ENCODE measurements at places on chromosomes 2 and 18.

DNA sequence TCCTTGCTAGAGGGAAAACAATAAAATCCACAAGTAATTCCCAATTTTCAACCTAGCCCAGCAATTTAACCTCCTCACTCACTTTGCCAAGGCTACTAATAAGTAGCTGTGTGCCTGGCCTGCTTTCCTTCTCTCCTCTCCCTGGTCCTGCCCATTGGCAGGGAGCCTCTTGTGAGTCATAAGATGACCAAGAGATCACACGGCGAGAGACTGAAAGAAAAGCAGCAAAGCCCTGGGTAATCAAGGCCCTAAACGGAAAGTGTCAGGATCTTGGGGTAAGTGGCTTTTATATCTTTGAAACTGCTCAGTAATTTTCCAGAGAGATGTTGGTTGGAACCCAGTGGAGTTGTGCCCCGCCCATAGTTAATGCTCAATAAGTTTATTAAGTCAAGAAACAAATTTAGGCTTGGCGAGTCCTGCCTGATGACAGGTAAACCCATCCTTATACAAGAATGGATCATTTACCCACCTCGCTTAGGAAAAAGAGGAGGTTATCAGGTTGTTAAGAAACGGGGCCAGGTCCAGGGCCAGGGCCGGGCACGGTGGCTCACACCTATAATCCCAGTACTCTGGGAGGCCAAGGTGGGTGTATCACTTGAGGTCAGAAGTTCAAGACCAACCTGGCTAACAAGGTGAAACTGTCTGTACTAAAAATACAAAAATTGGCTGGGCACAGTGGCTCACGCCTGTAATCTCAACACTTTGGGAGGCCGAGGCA is 10.0 kb upstream of the ADAM17 start:
- no peak for DNase-seq

DNA sequence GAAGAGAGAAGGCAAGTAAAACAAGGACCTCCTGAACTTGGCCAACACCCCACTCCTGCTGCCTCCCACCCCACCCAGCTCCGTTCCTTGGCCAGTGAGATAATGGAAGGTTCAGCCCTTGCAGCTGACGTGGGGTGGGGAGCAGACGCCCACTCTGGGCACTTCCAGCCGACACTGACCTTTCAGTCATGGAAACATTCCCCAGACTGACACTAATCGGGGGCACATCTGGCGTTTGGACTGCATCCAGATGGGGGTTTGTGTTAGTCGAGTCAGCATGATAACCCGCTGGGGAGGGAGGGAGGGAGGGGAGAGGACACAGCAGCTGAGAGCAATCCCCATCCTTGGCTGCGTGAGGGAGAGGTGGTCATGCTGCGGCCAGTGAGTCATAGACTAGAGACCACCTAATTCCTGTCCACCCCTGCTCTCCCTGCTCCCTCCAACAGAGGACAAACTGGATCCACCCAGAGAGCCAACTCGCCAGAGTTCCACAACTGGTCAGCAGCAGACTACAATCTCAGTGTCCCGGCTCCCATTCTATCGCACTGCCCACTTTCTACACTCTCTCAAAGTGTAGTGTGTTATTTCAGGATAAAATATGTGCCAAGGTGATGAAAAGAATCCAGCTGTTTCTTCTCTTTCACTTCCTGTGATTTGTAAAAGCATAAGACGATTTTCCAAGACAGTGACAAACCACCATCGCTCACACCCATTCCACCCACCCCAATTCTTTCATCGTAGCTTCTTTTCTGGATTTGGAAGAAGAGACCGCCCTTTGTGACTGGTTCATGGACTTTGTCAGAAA is 115.4 kb upstream of the PKDCC start:
- peak; percentile 29 for DNase-seq

DNA sequence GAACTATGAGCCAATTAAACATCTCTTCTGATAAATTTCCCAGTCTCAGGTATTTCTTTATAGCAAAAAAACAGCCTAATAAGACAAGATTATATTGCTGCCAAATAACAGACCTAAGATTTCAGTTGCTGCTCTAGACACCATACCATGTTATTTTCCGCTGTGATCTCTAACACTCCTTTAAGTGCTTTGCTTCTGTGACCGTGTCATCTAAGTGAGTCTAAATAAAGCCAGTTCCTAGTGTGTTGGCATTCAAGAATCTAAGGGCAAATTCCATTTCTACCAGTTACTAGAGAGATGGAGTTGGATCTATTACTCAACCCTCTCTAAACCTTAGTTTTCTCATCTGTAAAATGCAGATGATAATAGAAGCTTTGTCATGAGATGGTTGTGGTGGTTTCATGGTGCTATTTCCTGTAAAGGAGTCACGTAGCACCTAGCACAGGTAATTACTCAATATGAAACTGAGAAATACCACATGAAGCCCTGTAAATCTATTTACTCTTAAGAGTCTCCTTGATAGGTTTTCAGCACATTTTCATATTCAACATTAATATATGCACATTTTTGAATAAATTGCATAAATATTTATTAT is 40.5 kb downstream of the SPHKAP start:
- DNase-seq: no peak

- no peak for DNase-seq
Measured at GRCh38 chr2:69221960-69222751, 164.9 kb downstream of the GFPT1 start.

- no peak for DNase-seq
Measured at GRCh38 chr18:56770873-56771272, 119.7 kb downstream of the WDR7 start.

GRCh38 chr18:77671456-77672167 is 422.0 kb downstream of the GALR1 start:
- DNase-seq: no peak

- DNase-seq: no peak
Measured at GRCh38 chr2:227164763-227165291, 403 bp downstream of the COL4A3 start.

GRCh38 chr18:8116341-8117005 is 492.8 kb upstream of the RAB12 start:
- DNase-seq: no peak

- DNase-seq: no peak
Measured at GRCh38 chr2:215161301-215161829, 22.9 kb upstream of the ABCA12 start.

DNA sequence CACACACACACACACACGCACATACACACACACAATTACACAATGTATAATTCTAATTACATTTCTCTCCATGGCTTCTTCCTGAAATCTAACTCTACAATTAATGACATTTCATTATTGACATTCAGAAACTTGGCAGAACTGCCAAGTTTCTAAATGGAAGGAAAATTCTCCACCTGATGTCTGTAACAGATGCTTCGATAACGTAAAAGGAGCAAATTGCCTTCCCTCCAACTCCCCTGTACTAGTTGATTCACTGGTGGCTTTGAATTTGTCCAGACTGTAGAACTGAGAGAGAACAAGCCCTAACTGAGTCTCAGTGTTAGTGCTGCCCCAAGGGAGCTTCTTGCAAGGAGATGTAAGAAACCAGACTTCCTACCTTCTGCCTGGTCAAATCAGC is 255.1 kb upstream of the TMEM200C start:
- DNase-seq: no peak

GRCh38 chr2:153294199-153294786 is 184.3 kb downstream of the RPRM start:
- no peak for DNase-seq

GRCh38 chr2:188607501-188607900 is 315.8 kb downstream of the GULP1 start:
- no peak for DNase-seq

DNA sequence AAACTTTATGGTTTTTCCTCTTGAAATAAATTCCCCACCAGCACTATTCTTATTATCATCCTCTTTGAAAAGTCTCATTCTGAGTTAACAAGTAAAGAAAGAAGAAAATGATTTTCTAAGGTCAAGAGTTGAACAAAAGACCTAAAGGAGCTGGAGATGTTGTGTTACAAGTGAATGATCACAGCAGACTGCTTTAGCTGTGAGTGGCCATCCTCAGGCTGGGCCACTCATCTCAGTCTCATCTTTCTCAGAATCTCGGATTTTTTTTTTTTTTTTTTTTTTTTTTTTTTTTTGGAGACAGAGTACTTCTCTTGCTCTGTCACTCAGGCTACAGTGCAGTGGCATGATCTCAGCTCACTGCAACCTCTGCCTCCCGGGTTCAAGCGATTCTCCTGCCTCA is 133.3 kb downstream of the CDH2 start:
- DNase-seq: no peak

GRCh38 chr2:4938206-4938605 is 754.0 kb upstream of the SOX11 start:
- no peak for DNase-seq

GRCh38 chr18:14943486-14943885 is 195.5 kb downstream of the ANKRD30B start:
- no peak for DNase-seq

Measured in NCI-H524 treated with DMSO at 0.1 percent for 48 hours (cell line).